ENCODE measurements at places on chromosomes 16 and 17.

DNA sequence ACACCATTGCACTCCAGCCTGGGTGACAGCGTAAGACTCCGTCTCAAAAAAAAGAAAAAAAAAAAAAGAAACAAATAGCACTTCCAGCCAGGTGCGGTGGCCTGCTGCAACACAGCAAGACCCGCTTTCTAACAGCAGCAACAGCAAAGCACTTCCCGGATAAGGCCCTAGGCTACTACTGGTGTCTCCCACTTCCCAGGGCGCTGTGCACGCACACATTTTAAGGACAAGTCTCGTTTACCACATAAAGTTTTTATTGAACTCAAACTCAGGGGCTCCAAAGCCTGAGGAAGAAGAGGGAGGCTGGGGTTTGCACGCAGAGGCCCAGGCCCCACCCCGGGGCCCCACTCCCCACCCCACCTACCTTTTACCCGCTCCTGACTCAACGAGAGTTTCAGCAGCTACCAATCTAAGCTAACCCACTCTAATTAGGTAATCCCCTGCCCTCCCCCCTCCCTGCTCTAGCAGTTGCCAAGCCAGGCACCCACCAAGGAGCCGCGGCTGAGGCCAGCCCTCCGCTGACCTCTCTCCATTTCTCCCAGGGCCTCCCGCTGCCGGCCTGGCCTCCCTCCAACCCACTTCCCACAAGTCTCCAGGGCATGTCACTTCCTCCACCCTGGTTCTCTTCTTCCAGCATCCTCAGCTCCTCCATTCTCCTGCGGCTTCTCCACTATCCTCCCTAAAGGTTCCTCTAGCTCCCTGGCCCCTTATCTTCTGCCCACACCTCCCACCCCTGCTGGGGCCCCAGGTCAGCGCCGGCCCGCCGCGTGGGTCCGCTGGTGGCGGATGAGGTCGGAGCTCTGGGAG lies 2.4 kb downstream of the ZNF768 start:
- no peak for DNase-seq

- peak; percentile 27 for DNase-seq
These were observed 12.7 kb downstream of the MRM3 start for GRCh38 chr17:794876-795275.

- no peak for DNase-seq
These were observed 1.4 kb downstream of the PRSS54 start for GRCh38 chr16:58293449-58293848.

DNA sequence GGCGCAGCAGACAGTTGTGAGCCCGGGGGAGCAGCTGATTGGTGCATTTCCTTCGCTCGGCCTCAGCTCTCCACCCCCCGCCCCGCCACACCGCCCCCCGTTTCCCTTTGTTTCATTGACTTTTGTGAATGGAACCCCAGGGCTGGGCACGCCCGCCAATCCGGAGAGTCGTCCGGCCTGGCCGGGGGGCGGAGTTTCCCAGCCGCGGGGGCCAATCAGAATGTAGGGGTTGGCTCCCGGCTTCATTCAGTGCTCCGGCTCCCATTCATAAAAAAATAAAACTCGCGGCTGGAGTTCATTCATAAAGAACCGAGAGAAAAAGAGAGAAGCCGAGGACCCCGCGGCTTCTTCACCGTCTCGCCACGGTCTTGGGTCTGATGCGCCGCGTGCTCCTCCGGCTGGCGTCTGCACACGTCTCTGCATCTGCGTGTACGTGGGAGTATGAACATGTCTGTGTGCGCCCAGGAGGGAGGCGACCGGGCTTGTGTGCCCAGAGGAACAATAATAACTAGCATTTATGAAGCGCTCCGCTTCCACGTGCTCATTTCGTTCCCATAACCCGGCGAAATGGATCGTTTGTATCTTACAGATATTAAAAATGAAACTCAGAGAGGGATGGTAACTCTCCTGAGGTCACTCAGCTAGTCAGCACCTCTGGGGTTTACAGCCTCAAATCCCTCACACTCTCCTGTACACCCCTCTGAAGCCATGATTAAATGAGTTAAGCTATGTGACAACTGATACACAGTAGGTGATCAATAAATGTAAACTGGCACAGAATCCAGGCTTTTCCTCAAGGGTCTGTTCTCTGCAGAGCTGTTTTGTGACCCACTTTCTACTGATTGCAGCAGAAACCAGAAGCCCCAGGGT lies at the start of gene ETV4:
Gene ETV4 (minus strand): TSS at position 22 of the 870 bp plus-strand sequence. CDS start 723 bp downstream, outside the sequence.
- DNase-seq: peak; percentile 86

- no peak for DNase-seq
These were observed 9.5 kb downstream of the EXOC7 start for GRCh38 chr17:76094046-76094445.

DNA sequence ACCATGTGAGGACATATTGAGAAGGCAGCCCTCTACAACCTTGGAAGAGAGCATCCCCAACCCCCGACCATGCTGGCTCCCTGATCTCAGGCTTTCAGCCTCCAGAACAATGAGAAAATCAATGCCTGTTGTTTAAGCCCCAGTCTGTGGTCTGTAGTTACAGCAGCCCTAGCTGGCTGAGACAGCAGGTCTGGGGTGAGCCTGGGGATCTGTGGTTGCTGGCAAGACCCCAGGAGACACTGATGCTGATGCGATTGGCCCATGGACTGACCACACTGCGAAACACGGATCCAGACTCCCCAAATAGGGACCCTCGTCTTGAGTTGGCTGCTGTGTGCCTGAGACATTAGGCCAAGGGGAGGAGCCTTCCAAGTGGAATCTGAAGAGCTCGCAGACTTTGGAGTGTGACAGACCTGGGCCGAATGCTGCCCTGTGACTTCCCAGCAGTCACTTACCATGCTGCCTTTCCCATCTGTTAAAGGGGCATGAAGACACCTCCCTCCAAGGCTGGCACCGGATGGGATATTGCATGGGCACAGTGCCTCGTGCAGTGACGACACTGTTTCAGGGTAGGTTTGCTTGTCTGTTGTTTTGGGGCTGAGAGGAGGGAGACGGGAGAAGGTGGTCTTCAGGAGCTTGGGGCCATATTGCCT lies 147.8 kb upstream of the RPL38 start:
- DNase-seq: no peak

DNA sequence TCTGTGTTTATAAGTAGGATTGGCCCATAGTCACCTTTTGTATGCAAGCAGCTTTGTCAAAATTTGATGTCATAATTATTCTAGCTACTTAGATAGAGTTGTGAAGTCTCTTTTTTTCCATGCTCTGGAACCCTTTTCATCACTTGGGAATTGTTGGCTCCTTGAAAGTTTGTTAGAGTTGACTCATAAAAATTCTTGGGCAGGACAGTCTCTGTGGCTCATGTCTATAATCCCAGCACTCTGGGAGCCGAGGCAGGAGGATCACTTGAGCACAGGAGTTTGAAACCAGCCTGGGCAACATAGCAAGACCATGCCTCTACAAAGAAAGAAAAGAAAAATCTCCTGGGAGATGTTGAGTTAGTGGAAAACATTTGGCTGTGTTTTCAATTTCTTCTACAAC lies 45.7 kb upstream of the MRC2 start:
- DNase-seq: no peak

- no peak for DNase-seq
These were observed 87.0 kb downstream of the IRX3 start for GRCh38 chr16:54199487-54200160.

GRCh38 chr16:28014851-28015250 lies 48.7 kb downstream of the GSG1L start:
- no peak for DNase-seq

DNA sequence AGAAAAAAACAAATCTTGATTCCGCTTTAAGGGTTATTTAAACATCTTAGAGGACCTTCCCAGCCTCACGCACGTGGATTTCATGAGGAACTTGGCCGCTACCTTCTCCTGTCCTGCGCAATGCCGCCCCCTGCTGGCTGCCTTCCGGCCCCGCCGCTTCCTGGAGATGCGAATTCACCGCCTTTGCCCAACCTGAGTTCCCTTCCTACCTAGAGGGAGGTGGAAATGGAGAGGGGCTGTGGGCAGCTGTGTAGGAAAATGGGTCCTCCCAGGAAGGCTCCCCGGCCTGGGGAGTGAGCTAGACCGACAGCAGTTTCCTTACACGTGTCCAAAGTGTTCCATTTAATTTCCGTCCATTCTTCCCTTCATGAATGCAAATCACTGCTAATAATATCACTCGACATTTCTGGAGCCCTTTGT lies 1.0 kb upstream of the ABCC12 start:
- no peak for DNase-seq

Data from NCI-H1048 (cell line).